ENCODE measurements at places on chromosomes 1 and 21.
A peak's percentile ranks its signal among the peaks of the same experiment; 100 is the strongest.

DNA sequence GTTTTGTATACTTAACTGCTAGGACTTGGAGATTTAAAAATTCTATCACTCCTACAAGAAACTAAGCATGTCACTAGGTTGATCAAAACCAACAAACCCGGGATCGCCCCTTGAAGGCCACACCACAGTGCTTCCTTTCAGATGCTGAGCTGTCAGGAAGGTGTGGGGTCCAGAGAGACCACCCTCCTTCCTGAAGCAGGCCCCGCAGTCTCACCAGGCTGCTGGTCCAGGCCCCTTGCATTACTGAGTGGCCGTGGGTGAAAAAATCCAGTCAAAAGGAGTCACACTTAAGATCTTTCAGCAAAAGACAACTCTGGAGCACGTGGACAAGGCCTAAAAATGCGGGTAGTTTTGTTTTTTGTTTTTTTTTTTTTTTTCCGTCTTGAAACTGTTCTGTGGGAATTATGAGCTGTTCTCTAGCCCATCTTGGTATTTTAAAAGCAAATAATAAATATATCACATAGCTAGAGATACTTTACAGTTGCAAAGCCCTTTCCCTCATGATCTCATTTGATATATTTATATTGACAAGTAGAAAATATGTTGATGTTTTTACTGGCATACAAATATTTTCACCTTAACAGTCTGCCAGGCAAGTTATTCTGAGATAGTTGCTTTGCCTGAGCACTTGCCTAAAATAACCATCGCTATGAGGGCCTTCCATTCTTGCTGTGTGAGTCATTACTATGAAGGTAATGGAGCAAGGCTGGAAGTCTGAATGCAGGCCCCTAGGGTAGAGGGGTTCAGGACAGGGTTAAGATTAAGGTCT is 73.1 kb upstream of the EDEM3 start:
- DNase-seq = no peak

DNA sequence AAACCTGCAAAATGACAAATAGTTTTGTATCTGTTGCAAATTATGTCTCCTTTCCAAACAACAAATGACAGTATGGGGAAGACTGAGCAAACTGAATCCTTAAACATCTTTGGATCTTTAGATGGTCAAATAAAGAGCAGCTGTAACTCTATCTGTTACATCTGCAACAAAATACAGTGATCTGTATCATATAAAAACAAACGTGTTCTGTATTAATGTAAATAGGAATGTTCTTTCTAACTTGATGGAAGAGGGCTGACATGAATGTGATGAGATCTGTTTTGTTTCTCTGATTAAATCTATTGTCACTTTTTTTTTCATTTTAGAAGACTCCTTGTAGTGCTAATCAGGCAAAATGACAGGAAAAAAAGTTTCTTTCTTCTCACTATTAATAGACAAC is 159.5 kb downstream of the GPATCH2 start:
- no peak for DNase-seq

- DNase-seq = no peak
These were observed 723.5 kb upstream of the ADAMTS5 start for GRCh38 chr21:27690426-27690825.

- no peak for DNase-seq
These were observed 16.1 kb upstream of the KCNA3 start for GRCh38 chr1:110690709-110691365.

GRCh38 chr1:214419650-214420049 is 131.8 kb downstream of the PTPN14 start:
- no peak for DNase-seq

- DNase-seq = no peak
These were observed 326.5 kb upstream of the FMN2 start for GRCh38 chr1:239765163-239765562.

DNA sequence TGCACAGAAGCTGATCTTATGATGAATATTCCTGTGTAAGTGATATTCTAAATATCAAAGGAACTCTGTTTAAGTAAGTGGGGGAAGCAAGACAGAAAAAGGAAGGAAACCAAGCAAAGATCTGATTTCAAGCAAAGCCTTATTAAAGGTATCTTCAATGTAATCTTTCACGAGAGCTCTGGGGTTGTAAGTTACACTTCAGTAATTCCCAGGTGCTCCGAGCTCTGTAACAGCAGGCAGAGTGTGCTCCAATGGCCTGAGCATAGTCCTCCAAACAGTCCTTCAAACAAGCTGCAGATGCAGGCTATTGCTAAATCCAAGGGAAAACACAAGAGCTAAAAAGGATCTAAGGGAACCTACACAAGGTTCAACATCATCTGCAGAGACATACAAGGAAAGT is 949.7 kb upstream of the TMPRSS15 start:
- no peak for DNase-seq

GRCh38 chr21:33783187-33783979 is 132.2 kb downstream of the ATP5PO start:
- no peak for DNase-seq

DNA sequence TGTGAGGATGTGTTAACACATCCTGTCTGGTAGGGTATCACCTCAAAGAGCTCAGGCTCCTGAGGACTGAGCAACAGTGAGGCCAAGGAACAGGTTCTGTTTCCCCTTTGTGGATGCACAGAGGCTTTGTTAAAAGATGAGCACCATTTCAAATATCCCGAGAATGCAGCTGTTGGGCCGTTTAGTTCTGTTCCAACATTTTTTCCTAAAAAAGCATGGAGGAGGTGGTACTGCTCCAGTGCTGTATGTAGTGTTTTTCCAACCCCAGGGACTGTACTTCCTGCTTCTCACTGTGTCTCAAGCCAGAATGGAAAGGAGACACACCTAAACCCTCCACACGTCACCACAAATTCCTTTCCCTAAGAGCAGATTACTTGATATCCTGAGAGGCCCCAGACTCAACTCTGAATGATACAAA is 53.8 kb upstream of the BCL10 start:
- DNase-seq = no peak

DNA sequence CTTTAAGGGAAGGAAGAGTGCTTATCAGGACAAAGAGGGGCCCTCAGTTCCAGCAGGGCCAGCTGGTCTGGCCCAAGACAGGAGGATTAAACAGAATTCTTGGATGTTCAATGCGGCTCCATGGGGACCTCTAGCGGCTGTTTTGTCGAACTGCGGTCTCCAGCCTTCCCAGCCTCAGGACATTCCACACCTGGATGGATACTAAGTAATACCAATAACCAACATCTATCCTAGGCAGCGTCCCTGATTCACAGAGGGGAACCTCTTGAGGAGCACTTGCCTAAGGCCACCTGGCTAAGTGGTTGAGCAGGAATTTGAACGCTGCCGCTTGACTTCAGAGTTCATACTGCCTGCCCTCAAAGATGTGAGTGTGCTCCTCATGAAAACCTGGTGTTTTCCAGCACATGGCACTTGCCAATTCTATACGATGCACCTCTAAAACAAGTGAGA is 15.5 kb upstream of the CD247 start:
- DNase-seq = peak; percentile 73

- DNase-seq = no peak
These were observed 49.9 kb downstream of the XCL1 start for GRCh38 chr1:168626326-168626725.
